Motor neuron (in vitro differentiated cells): ENCODE measurements at places on chromosomes 5 and 9. TPM values are rescaled to one million over a fixed set of nuclear protein-coding genes. Genes with fewer than 3 reads are reported as not detected.
A peak's percentile ranks its signal among the peaks of the same experiment; 100 is the strongest.

DNA sequence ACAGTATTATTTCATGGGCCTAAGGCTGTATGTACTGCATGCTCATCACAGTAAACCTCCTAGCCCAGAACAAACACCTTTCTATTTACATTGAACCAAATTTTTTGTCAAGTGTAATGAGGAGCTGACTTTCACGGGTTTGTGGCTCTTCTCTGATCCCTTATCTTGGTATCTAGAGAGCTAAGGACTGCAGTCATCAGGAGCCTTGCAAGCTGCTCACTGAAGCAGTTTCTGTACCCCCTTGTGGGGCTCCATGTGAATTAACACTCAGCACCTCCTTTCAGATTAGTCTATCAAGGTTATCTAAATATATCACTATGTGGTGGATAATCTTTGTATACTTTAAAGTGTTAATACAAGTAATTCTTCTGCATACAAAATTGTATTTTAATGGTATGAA, 108.2 kb downstream of the AUH start:
- ATAC-seq = no peak

DNA sequence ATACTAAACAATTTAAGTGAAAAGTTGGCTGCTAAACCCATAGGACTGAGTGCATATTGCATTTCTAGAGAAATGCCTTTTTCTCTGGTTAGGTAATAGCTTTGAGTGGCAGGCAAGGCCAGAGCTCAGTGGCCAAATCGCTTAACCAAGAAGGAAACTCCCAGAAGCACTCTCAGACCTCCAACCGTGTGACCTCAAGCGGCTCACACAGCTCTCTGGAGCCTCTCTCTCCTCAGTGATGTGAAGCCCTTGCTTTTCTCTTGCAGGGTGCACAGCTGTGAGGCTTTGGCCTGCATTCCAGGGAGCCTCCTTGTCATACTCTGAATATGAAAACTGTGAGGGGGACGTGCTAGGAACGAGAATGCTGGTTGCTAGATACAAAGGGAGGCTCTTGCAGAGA, 106.7 kb downstream of the INSYN2B start:
- ATAC-seq = peak; percentile 35

The PRRX2 gene
- total RNA-seq = 1.00 TPM in 1 of 2 replicates, not detected in the other

GRCh38 chr5:153223376-153223775, 267.1 kb upstream of the GRIA1 start:
- no peak for ATAC-seq

- ATAC-seq = no peak
Observed at GRCh38 chr9:134720796-134721195, 79.2 kb downstream of the COL5A1 start.

DNA sequence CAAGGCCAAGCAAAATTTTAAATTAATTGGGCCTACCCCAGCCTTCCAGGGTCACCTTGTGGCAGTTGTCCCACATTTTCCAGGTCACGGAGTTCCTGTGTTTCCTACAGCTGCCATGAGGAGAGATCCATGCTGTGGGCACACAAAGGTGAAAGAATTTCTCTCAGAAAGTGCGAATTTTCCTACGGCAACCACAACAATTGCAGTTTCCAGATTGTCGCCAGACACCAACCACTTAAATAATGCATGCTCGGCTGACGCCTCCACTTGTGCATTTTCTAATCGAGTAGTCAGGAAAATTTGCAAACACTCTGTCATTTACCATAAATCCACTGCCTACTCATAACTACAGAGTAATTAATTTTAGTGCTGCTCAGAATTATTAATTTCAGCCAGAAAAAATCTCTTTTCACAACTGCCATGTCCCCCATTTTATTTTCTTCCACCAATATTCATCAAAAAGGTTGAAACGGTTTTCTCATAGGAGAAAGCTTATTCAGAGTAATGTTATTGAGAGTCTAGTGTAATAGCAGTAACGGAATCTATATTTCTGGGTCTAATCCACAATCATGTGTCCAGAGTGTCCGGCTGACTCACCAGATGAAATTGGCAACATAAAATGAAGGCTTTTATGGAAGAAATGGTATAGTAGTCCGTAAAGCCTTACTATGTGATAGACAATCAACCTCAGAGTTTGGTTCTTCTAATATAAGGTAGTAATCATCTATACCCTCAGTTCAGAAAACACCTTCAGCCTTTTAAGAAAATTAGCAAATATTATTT, 389.8 kb downstream of the NR2F1-AS1 start:
- no peak for ATAC-seq

DNA sequence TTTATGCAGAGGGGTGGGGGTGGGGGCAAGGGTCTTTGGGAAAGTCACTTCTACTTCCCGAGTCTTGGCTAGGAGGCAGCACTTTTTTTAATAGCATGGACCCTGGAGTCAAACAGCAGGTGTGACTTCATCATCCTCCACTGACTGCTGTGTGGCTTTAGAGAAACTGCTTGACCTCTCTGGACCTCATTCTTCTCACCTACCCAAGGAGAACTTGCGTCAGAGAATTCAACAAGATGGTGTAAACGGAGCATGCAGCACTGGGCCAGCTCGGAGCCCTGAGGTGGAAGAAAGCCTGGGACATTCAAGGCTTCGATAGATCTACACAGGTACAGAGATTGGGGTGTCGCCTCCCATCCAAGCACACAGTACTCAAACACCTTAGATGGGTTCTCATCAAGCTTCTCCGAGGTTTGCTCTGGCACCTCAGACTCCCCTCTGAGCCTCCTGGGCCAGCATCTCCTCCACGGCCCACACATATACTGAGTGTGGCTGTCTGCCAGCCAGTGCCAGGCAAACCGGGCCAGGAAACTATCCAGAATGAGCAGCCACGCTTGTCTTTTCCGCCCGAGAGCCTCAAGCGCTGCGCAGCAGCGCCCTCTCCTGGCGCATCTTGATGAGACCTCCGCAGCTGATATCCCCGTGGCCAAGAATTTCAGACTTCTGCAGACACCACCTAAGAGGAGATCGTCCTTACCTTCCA, 4.6 kb upstream of the SLC25A48 start:
- peak; percentile 60 for ATAC-seq

The LHX2 gene
- total RNA-seq = 0.70 and 1.5 TPM in 2 replicates

DNA sequence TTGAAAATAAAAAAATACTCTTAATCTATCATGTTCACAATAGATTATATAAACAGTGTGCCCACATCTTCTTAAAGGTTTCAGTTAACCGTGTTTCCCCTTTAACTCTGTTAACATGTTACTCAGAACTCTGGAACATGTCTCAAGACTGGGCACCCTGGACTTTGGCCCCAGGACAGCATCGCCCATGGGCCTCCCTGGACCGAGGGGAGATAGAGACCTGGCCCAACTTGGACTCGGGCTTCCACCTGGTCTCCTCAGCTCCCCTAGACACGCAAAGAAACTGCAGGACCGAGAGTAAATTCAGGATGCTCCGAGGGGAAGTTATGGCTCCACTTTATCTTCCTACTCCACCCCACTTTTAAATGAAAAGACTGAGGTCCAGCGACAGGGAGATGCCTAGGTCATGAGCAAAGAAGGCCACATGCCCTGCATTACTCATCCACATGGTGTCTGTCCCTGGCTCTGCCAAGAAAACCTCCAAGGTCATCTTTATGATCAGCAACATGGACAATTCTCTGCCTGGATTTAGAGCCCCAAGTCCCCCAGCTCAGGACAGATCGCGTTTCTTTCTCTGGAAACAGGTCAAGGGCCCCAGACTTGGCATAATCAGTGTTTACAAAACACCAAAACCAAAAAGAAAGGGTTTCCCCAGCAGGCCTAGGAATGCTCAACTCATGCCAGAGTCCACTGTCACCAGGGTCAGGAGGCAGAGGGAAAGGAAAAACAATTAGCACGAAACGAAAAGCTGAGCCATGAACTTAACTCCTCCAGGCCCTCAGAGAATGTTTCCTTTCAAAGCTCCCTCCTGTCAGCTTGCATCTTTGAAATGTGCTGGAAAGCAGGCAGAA, 17.4 kb downstream of the GPX3 start:
- ATAC-seq = peak; percentile 58

- ATAC-seq = no peak
Observed at GRCh38 chr9:125494653-125494915, 212.4 kb downstream of the MAPKAP1 start.

The BNC2 gene
- total RNA-seq = 37.6 and 38.9 TPM in 2 replicates

- ATAC-seq = peak; percentile 99
Observed at GRCh38 chr5:82911910-82912309, 165.3 kb downstream of the TMEM167A start.
